ENCODE measurements at places on chromosomes 4 and X. TPM values are rescaled to one million over a fixed set of nuclear protein-coding genes. Genes with fewer than 3 reads are reported as not detected.

The CSAG2 gene
- polyA plus RNA-seq, result not detected

DNA sequence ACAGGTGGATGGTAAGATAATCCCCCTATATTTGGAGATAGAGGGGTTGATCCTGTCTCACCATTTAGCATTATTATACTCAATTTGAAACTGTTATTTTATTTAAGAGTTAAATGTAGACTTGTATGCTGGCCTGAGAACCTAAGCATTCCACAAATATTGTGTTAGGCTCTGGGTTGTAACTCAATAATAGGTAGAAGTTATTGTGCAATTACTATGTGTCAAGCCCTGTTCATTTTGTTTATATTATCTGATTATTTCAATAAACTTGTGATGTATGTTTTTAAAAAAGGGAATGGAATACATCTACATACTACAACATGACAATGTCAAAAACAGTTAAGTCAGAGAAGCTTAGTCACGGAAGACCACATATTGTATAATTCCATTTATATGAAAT, 13.6 kb upstream of the TXK start:
- DNase-seq, result no peak

- DNase-seq, result no peak
Measured at GRCh38 chr4:54542540-54543041, 115.2 kb upstream of the KIT start.

- DNase-seq, result no peak
Measured at GRCh38 chr4:117529401-117529800, 444.0 kb upstream of the TRAM1L1 start.

GRCh38 chr4:176780995-176781738, 11.6 kb downstream of the VEGFC start:
- no peak for DNase-seq

DNA sequence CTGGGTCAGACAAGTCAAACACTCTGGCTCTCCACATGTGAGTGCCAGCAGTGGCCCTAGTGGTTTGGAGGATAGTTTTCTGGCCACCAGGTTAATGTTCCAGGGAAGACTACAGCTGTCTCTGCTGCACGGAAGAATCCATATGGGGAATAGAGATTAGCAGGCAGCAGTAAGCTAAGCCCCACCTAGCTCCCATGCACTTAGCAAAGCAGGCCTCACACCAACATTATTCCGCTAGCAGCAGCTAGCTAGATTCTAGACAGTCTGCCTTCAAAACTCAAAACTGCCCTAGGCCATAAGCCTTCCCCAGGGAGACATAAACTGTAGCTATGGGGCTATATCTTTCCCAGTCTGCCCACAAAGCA, 203.4 kb downstream of the CHIC1 start:
- DNase-seq, result no peak

Measured in right renal cortex interstitium (tissue), 3 donors.